Fibroblast of upper back skin (primary cell): ENCODE measurements at places on chromosomes 16 and 17.

GRCh38 chr16:50942143-50942542, 200.3 kb downstream of the CYLD start:
- no peak for DNase-seq

DNA sequence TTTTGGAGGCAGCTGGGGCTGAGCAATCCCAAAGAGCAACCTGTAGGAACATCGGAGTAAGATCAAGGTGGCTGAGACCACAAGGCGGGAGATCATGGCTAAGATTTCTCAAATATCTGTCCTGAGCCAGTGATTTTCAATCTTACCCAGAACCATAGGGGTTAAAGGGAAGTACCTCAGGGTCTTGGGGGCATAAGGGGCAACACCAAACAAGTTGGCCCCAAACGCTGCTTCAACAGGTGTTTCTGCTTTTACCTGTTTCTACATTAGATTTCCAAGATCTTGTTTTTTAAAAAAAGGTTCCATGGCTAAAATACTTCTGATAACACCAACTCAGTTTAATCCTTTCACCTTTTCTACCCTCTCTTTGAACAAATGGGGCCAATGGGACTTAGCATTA, 2.6 kb upstream of the UNC119 start:
- no peak for DNase-seq

GRCh38 chr16:81665588-81665987, 113.5 kb upstream of the PLCG2 start:
- DNase-seq, result no peak

DNA sequence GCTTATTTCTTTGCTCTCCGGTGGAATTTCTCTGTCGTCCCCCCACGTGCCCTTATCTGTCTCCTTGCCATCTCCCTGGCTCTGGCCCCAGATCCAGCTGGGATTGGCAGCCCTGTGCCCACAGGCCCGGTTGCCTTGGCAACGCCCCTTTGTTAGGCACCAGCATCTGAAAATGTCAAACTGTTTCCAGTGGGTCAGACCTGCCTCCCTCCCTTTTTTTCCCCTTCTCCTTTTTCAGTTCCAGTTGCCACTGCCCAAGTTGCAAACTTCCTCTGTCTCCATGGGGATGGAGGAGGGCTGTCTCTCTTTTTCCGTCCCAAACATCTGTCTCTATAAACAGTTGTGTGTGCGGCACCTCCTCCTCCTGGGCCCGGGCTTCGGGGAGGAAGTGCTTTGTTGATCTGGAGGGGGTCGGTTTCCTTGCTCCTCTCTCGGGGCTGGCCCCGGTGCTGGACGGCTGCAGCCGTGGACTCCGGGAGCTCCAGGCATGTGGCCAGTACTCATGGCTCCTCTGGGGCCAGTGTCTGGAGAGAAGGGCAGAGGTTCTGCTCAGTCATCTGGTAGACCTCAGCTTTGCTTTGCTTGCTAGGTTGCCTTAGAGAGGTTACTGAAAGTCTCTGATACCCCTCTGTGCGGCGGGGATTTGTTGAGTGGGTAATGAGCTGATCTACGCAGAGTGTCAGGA, 35.3 kb downstream of the SOCS3 start:
- peak; percentile 81 for DNase-seq

GRCh38 chr17:1030684-1031532, 34.0 kb downstream of the TIMM22 start:
- DNase-seq, result no peak
